IPS DF 6.9 (cell line): ENCODE measurements at places on chromosomes 16 and 17.

DNA sequence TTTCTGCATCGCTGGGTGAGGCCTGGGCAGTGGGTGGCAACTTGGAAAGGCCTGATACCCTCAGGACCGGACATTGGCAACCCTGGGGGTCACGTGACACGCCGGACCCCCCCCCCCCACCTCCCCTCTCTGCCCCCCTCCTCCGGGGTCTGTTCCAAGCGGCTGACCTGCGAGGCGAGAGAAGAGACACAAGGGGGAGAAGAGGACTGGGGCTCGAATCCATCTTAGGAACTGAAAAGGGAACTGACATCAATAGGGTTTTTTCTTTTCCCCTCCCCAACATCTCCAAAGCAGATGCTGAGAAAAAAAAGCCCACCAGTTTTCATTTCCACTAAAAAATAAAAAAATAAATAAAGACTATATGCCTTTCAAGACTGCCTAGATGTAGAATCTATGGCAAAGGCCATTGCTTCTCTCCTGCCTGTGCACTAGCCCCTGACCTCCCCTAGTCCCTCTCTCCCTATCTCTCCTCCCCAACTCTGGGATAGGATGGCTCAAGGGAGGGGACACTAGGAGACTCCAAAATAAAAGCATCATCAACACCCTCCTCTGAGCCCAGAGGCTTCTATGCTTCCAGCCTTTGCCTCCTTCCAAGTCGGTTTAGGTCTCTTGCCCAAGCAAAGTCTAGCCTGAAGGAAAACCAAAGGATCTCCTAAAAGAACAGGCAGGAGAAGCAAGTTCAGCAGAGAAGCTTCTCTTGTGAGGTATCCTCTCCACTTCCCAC lies 7.7 kb upstream of the HOXB2 start:
- DNase-seq, result no peak

GRCh38 chr16:8642146-8642545 lies 20.6 kb downstream of the METTL22 start:
- DNase-seq, result no peak

GRCh38 chr17:78406920-78407319 lies 28.5 kb downstream of the PGS1 start:
- no peak for DNase-seq

- DNase-seq, result no peak
Observed at GRCh38 chr16:85377388-85378144, 235.6 kb upstream of the GSE1 start.

- peak; percentile 84 for DNase-seq
Observed at GRCh38 chr16:22670551-22671041, 143.4 kb upstream of the HS3ST2 start.
